Muscle of arm (tissue), 14 donors: ENCODE measurements at places on chromosomes 11 and 22.

- peak; percentile 53 for DNase-seq
Measured at GRCh38 chr22:26398741-26399153, 30.3 kb upstream of the ASPHD2 start.

- DNase-seq = no peak
Measured at GRCh38 chr11:69508974-69509373, 27.5 kb downstream of the LINC01488 start.

DNA sequence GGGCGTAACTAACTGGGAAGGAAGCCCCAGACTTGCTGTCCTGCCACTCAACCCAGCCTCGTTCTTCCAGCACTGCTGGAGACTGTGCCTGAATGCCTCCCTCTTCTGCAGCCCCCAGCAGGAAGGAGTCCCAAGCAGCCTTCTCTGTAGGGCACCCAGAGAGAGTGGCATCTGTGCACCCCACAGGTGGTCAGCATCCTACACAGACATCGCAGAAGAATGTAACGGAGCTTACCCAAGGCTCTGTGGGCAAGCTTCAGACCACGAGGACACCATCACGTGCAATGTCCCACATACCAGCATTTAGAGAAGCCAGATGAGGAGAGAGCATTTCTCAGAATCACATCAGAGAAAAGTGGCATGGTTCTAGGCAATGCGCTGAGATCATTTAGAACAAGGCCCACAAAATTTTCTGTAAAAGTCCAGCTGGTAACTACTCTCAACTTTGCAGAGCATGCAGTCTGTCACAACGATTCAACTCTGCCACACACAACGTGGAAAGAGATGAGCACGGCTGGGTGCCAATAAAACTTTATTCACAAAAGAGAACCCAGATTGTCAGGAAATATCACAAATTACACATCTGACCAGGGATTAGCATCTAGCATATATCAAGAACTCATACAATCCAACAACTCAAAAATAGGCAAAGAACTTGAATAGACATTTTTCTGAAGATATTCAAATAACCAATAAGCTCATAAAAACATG is 33.4 kb downstream of the SHANK2 start:
- no peak for DNase-seq

GRCh38 chr22:49951986-49952896 is 8.3 kb upstream of the PIM3 start:
- DNase-seq = no peak

- no peak for DNase-seq
Measured at GRCh38 chr22:49930596-49931412, 12.4 kb downstream of the CRELD2 start.

GRCh38 chr11:11028017-11028692 is 170.3 kb upstream of the ZBED5 start:
- peak; percentile 42 for DNase-seq

GRCh38 chr11:5626196-5626595 is 1.4 kb downstream of the TRIM34 start:
- no peak for DNase-seq

DNA sequence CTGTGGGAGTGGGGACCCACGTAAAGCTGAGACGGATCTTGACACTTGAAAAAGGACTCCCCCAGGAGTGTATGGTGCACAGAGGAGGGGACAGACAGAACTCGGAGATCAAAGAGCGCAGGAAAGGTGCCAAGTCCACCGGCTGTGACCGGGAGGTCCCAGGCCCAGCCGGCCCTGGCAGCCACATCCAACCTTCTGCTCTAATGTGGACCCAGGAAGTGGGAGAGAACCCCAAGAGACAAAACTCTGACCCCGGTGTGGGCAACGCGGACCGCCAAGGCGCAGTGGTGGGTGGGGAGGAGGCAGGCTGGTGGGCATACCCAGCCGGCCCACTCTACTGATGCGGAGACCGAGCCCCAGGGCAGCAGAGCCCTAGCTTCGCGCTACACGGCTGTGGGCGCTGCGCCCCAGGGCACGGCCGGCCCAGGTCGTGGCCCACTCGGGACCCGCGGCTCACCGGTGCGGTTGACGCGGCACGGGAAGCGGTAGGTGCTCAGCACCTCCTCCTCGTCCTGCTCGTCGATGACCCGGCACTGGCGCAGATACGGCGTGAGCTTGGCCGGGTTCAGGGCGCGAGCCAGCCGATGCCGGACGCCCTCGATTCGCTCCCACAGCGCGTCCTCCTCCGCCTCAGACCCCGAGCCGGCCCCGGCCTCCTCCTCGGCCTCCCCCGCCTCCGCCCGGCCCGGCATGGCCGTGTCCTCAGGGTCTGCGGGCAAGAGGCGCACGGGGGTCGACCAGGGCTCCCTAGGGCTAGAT is 527 bp downstream of the CARD10 start:
- no peak for DNase-seq

- DNase-seq = no peak
Measured at GRCh38 chr11:130728185-130729180, 187.8 kb downstream of the SNX19 start.

DNA sequence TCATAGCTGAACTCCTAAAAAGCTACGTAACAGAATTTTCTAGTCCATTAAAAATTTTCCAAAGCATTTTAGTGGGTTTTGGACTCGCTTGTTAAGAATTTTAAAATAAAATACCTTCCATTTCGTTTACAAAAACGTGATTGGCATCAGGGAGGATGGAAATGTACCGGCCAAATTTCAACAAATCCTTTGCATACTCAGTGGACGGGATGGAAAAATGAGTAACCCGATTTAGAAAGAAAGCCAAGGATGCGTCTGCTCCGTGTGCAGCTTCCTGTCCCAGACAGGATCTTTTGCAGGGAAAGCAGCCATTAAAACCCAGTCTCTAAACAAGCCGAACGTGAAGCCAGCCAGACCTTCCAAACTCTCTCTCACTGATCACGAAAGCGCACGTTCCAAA is 15.6 kb downstream of the TMEM184B start:
- peak; percentile 87 for DNase-seq

DNA sequence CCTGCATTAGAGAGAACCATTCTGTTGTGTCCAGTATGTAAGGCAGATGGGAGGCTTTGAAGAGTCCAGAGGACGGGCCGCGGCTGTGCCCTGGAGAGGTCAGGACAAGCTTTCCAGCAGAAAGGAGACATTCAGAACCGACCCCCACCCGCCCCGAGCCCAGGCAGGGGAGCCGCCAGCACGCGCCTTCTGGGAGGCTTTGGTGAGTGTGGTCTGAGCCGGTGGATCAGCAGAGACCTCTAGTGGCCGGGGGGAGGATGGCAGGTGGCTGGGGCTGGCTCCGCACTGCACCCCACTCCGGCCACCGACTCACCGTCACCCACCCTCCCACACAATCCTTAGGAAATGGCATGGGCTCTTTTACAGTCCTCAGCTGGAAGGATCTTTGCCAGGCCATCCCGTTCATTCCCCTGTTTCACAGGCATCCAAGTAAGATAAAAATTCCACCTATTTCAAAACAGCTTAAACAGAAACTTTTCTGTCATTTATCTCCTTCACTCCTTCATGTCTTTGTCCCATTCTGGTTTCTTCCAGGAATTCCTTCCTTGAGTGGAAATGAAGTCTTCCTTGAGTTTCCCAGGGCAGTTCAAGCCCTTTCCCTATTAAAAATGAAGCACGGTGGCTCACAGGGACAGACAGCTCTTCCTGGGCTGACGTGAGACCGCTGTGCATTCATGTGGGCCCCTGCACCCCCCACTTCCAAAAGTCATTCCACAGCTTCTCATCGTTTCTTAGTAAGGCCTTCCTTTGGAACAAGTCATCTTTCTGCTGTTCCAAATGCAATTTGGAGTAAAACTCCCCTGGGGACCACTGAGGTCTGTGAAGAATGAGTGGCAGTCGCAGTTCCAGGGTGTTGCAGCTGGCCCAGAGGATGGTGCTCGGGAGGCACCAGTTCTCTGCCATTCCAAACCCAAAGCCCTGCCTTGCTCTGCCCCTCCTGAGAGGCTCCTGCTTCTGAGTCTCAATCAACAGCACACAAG is 91.0 kb downstream of the FEZ1 start:
- peak; percentile 74 for DNase-seq

DNA sequence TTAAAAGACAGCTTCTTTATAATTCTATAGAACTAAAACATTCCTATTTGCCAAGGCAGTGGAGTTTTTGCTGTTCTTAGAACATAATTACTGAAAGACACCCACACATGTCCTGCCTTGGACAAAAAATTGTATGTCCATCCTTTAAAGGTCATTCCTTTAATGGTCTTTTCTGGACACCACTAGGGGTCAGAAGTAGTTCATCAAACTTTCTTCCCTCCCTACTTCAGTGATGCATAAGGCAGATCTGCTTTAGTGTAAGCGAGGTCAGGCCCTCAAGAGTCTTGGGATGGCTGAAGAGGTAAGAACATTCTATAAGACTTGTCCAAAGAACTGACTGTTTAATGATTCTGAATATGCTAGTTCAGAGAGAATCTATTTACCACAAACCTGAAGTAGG is 4.3 kb upstream of the OR51V1 start:
- DNase-seq = peak; percentile 19

- DNase-seq = peak; percentile 19
Measured at GRCh38 chr22:44281768-44282637, 30.7 kb downstream of the SHISAL1 start.

DNA sequence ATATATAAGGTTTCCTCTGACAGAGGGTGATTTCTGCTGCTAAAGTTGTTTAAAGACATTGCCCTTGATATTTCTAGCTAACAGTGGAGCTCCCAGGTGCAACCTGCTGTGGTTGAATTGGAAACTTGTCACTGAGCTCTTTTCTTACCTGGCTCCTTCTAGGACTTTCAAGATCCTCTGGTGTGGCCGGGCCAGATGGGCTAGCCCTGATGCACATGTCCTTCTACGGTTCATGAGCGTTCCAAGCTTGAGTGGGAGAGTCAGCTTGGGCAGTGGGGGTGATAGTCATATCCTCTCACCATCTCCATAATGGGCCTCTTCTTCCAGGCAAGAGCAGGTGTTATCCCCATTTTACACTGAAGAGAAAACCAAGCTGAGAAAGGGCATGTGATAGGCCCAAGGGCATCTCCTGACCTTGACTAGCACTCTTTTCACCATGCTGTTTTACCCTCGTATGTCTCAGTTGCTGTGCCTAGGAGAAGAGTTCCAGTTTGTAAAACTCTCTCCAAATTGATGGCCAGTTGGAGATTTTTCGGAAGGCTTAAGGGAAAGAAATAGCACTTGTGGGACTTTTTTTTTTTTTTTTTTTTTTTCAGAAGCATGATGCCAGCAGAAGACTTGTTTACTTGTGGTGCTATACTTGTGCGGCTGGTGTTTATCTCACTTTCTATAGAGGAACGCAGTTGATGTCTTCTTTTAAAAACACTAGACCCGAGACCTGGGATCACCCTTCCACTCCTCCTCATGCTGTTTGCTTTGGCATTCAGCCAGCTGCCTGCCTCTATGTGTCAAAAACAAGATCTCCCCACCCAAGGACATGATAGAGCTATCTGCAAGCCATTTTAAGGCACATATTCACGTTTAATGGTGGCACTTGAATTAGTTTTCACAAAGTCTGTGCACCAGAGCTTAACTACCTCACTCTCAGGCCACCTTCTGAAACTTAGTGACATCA is 32.6 kb downstream of the TEAD1 start:
- DNase-seq = no peak

GRCh38 chr11:111460340-111460739 is 51.8 kb downstream of the BTG4 start:
- no peak for DNase-seq

GRCh38 chr11:100240025-100240539 is 447.0 kb upstream of the ARHGAP42 start:
- no peak for DNase-seq

GRCh38 chr22:47842119-47842518 is 1079.7 kb downstream of the TBC1D22A start:
- DNase-seq = no peak

GRCh38 chr11:47056261-47056915 is 119.8 kb downstream of the CSTPP1 start:
- no peak for DNase-seq

- no peak for DNase-seq
Measured at GRCh38 chr11:119800171-119800570, 71.2 kb upstream of the NECTIN1 start.

- DNase-seq = no peak
Measured at GRCh38 chr22:47152938-47153337, 390.5 kb downstream of the TBC1D22A start.

- DNase-seq = peak; percentile 29
Measured at GRCh38 chr11:70103256-70103975, 25.3 kb downstream of the ANO1 start.
